ENCODE measurements at places on chromosomes 16 and 17.

DNA sequence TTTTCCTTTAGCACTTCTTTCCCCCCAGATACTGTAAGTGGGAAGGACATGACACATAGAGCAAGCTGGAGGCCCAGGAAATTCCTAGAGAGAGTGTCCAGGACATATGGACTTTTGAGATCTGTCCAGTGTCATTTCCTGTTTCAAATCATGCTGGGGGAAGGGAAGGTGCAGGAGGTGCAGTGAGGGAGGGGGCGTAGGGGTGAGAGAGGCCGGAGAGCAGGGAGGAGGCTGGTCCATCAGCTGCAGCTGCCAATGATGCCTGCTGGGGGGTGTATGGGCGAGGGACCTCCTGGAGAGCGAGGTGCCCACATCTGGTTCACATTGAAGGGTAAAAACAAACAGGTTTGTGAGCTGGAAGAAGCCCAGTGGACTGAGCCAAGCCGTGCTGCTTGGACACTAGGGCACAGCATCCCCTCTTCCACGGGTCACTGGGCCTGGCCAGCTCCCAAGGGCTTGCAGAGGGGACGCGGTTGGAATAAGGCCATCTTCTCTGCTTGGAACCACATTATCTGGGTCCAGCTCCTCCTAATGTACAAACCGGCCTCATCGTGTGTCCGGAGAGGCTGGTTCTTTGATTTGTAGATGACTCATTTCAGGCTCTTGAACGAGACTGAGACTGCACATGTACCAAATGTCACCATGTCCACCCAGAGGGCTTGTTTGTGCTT is 70.4 kb upstream of the SMURF2 start:
- no peak for DNase-seq

- DNase-seq: no peak
These were observed 16.4 kb downstream of the CDH13 start for GRCh38 chr16:82643136-82643535.

- DNase-seq: no peak
These were observed 554.7 kb downstream of the RBFOX1 start for GRCh38 chr16:7887316-7887715.

- no peak for DNase-seq
These were observed 22.4 kb upstream of the HERPUD1 start for GRCh38 chr16:56909527-56909979.

DNA sequence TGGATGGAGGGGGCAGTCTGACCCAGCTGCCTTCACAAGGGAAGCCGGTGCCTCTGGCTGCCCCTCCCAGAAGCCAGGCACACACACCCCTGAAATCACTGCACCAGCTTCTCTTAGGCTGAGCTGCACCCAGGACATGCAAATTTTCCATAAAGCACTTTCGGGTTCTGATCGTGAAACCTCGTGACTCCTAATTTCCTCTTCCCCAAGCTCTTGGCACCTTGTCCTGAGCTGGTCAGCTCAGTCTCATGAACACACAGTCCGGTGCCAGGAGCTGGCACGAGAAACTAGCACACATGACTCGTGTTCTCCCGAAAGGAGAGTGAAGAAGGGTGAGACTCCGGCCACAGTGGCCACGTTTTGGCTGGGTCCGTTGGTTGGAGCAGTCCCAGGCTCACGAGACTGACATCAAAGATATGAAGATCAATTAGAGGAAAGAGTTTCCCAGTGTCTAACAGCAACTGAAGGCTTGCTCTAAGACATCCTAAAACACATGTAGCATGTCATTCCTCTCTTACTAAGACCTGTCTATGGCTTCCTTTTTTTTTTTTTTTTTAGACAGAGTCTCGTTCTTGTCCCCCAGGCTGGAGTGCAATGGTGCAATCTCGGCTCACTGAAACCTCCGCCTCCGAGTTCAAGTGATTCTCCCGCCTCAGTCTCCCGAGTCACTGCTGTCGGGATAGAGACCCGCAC is 9.2 kb upstream of the ABR start:
- DNase-seq: no peak

DNA sequence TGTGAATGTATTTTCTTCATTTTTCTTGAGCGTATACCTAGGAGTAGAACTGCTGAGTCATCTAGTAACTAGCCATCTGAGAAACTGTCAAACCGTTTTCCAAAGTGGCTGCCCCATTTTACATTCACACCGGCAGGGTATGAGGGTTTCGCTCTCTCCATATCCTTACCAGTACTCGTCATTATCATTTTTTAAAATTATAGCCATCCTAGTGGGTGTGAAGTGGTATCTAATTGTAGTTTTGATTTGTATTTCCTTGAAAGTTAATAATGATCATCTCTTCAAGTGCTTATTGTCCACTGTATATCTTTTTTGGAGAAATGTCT is 6.0 kb downstream of the RNF157 start:
- DNase-seq: no peak

DNA sequence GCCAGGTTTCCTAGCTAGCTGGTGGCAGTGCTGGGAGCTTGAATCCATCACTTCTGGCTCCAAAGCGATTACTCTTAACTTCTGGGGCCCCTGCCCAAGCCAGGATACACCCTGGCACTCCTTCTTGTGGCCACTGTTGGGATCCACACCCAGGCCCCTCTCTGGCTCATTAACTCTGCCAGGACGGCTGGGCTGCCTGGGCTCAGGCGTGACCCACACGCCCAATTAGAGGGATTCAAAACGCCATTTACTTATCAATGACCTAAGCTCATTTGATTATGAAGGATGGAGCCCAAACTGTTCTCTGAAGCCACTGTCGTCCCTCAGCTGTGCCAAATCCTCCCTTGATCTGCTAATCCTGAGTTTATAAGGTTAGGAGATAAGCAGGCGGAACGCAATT is 79.7 kb upstream of the BRD7 start:
- no peak for DNase-seq

GRCh38 chr16:80285104-80285503 is 255.7 kb upstream of the DYNLRB2 start:
- DNase-seq: no peak

GRCh38 chr16:10994571-10994970 is 50.2 kb downstream of the CLEC16A start:
- DNase-seq: no peak

- DNase-seq: no peak
These were observed 19.9 kb downstream of the RANBP10 start for GRCh38 chr16:67786491-67786890.

- no peak for DNase-seq
These were observed 5.3 kb downstream of the ANKRD11 start for GRCh38 chr16:89484923-89485679.

DNA sequence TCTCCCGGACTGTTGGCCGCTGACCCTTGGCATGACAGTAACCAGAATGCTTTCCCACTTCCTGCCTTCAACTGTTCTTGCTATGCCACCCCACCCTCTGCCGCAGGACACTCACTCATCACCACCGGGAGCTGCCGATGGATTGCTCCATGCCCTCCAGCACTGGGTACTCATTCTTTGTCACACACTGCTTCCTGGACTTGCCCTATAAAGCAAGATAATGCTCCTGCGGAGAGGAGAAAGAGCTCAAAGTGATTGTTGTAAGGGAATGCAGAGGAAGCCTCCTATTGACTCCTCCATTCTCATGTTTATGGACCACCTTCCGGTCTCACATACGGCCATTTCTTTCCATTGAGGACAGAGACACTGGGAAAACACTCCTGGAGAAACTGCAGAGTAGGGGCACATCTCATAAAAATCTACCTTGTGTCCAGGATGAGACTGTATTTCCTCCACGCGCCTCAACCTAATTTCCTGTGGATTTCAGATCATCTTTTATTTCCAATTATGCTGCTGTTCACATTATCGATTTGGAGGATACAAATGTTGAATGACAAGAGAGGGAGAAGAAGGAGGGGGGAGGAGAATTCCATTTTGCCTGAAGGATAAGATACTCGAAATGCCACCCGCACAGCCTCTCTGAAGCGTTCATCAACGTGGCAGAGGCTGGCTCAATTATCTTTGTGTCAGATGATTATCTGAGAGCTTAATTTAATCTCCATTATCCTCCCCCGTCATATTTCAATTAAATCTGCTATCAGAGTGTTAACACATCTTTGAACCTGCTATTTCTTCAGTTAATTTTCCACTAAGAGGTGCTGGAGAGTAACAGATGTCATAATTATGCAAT is 486.1 kb upstream of the SALL1 start:
- no peak for DNase-seq

DNA sequence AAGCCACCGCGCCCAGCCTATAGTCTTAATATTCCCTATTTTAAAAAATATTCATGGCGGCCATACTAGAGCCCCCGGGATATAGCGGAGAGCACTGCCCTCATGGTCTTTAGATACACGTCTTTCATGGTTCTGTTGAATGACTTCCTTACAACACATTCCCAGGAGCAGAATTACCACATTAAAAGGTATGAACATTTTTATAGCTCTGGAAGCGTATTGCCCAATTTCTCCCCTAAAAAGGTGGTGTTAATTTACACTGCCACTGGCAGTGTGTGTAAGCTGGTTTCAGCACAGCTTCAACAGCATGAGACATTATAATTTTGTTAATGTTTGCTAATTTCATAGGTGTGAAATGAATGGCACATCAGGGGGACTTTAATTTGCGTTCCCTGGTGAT is 19.0 kb downstream of the C17orf100 start:
- no peak for DNase-seq
